Lung (tissue), 17 donors: ENCODE measurements at places on chromosomes 12 and 14.

- DNase-seq, result no peak
Observed at GRCh38 chr12:122860854-122861586, 25.8 kb downstream of the HIP1R start.

DNA sequence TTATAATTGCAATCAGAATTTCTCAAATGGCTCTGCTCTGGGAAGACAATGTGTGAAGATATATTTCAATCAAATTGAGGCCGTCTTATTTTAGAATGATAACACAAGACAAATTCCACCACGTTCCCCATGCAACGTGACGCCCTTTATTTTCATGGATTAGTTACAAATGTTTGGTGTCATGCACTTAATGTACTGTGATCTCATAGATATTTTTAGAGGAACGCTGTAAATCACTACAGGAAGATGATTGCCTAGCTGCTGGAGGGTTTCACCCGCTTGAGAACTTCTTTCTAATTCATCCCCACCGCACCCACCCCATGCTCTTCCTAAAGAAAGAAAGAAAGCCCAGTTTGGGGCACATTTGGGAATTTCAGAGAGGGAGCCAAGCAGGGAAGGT lies 117.2 kb downstream of the PLXNC1 start:
- DNase-seq, result peak; percentile 40

GRCh38 chr12:47801170-47801903 lies 18.4 kb downstream of the HDAC7 start:
- DNase-seq, result no peak

GRCh38 chr12:1117970-1118563 lies 127.0 kb downstream of the ERC1 start:
- DNase-seq, result peak; percentile 77

DNA sequence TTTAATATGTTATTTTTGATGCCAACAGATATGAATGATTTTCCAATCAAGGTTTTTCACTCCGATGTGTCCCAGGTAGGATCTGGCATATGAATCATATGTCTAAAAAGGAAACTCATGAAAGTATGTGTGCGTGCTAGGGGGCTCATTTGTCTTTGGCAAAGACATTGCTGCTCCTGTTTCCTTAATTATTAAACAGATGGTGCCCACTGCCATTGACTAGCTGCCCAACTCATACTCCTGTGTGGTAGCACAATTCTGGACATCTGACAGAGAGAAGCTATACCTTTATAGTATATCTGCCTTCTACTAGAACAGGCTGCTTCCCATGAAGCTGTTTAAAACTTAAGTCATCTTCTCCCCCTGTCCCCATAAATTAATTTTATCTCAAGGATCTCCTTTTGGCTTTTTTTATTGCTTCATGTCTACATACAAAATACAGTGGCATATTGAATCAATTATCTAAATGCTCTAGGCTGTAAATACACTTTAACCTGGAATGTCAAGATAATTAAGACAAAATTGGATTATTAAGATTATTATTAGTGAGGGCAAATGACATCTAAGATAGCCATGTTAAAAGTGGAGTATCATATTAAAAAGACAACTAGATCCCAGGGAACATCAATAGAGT lies 1.4 kb upstream of the PDE3A start:
- DNase-seq, result no peak

- no peak for DNase-seq
Observed at GRCh38 chr14:20976291-20976690, 13.5 kb upstream of the METTL17 start.
